ENCODE measurements at places on chromosomes 4 and X. TPM values are rescaled to one million over a fixed set of nuclear protein-coding genes. Genes with fewer than 3 reads are reported as not detected.
A peak's percentile ranks its signal among the peaks of the same experiment; 100 is the strongest.

The MBNL3 gene
- 1.1 TPM for polyA plus RNA-seq

The CENPC gene
- polyA plus RNA-seq: 5.2 TPM

DNA sequence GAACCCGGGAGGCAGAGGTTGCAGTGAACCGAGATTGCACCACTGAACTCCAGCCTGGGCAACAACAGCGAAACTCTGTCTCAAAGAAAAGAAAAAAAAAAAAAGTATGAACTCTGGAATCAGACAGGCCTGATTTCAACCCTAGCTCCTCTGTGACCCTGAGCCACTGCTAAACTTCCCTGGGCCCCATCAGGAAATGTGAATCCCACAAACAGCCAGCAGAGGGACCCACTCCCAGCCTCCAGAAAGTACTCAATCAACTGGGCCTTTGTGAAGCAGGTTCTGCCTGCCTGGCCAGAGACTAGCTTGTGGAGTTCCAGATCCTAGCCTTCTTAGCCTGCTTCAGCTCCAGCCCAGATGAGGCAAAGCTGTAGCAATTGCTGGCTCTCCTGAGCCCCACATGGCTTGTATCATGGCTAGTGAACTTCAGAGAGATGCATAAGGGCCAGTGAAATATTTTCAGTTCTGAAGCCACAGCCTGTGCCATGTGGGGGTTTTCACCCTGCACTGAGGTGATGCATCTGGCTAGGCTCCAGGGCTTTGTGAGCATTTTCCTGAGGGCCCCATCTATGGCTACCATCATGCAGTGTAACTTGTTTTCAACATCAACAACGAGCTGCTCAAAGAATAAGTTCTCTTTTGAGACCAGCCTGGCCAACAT, 7.2 kb upstream of the IDS start:
- DNase-seq: no peak

- no peak for DNase-seq
These were observed 315.6 kb upstream of the SMIM31 start for GRCh38 chr4:164438321-164438720.

GRCh38 chr4:108466936-108467902, 153.2 kb upstream of the RPL34 start:
- DNase-seq: peak; percentile 73

DNA sequence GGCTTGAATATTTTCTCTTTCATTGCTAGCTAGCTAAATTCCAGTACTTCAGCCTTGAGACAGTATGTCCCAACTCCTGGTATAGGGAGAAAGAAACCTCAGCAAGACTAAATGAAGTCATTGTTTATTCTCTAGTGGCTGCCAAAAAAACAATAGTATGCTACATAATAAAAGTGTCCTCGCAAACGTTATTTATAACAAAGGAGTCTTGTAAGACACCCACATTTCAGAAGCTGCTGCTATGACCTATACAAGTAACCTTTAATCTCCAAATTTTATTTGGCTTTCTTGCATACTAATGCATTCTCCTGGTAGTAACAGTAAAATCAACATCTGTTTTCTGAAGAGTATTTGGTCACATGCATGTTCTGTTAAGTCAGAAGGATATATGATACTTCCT, 28.8 kb downstream of the NEK1 start:
- no peak for DNase-seq

DNA sequence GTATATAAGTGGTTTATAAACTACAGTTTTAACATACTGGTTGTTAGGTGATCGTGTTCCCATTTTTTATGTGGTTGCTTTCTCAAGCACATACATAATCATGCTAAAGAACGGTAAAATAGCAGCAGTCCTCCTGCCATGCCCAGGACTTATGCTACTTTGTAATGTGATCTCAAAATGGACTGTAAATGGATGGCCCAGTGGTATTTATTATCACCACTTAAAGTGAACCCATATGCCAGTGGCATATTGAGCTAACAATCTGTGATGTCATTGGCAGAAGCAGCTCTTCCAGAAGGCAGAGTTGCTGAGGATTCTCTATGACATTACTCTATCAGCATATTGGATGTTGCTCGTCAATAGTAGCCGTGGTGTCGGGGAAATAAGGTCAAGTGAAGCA, 28.6 kb downstream of the ANK2 start:
- DNase-seq: no peak

- DNase-seq: no peak
These were observed 2.8 kb downstream of the MXD4 start for GRCh38 chr4:2259036-2259540.

GRCh38 chr4:107897823-107898222, 33.5 kb upstream of the CYP2U1 start:
- DNase-seq: no peak

All from AG04450 (cell line).